ENCODE measurements at places on chromosomes 4 and X. TPM values are rescaled to one million over a fixed set of nuclear protein-coding genes. Genes with fewer than 3 reads are reported as not detected.

The EXOC1L gene
- total RNA-seq = not detected

The SERTM2 gene
- under 0.01 TPM for total RNA-seq

The AR gene
- total RNA-seq = 0.10 TPM

The RBM46 gene
- not detected for total RNA-seq

The HTRA3 gene
- not detected for total RNA-seq

The FAAH2 gene
- 7.9 TPM for total RNA-seq

The WDR17 gene
- 1.2 TPM for total RNA-seq

The HPF1 gene
- total RNA-seq = 4.5 TPM

The FATE1 gene
- not detected for total RNA-seq

The UGT2A2 gene
- total RNA-seq = not detected

The MXRA5 gene
- total RNA-seq = not detected

The MMRN1 gene
- total RNA-seq = 8.1 TPM

The ARHGAP4 gene
- total RNA-seq = 199 TPM

The GLUD2 gene
- total RNA-seq = 0.84 TPM

The GSTCD gene
- total RNA-seq = 4.6 TPM

The DSPP gene
- total RNA-seq = not detected

The COL25A1 gene
- 0.10 TPM for total RNA-seq

The MAGEB18 gene
- not detected for total RNA-seq

The INPP4B gene
- total RNA-seq = 46.9 TPM

The VEGFC gene
- 0.42 TPM for total RNA-seq

The FOXP3 gene
- total RNA-seq = 0.94 TPM

The ADH1C gene
- not detected for total RNA-seq

The PFKFB1 gene
- total RNA-seq = 0.42 TPM

The RTL3 gene
- total RNA-seq = not detected

The DNAAF6 gene
- total RNA-seq = 0.10 TPM

The CYTL1 gene
- 0.84 TPM for total RNA-seq

The MAGEA2B gene
- total RNA-seq = 0.10 TPM

The KDR gene
- not detected for total RNA-seq

The ZXDA gene
- total RNA-seq = 27.4 TPM

The GNRHR gene
- not detected for total RNA-seq

The BMX gene
- total RNA-seq = 0.10 TPM

The TMEM150C gene
- total RNA-seq = 0.21 TPM

The GLRA2 gene
- total RNA-seq = not detected

The TRAM1L1 gene
- total RNA-seq = not detected

The SPANXA1 gene
- total RNA-seq = not detected

The CFI gene
- total RNA-seq = under 0.01 TPM

The PDGFRA gene
- total RNA-seq = 0.94 TPM

The FAM114A1 gene
- 2.2 TPM for total RNA-seq

The PAGE4 gene
- total RNA-seq = not detected

The DCAF8L1 gene
- not detected for total RNA-seq

The ANKRD50 gene
- 1.7 TPM for total RNA-seq

The MID1IP1 gene
- total RNA-seq = 61.2 TPM

The CACNA1F gene
- 0.31 TPM for total RNA-seq

The NSD2 gene
- total RNA-seq = 45.3 TPM

The GABRG1 gene
- not detected for total RNA-seq

The SOWAHD gene
- total RNA-seq = 0.42 TPM

The OTUD6A gene
- total RNA-seq = not detected

The SLC49A3 gene
- total RNA-seq = 2.9 TPM
